Esophagus squamous epithelium (tissue), 5 donors: ENCODE measurements at places on chromosomes 5 and 9.

DNA sequence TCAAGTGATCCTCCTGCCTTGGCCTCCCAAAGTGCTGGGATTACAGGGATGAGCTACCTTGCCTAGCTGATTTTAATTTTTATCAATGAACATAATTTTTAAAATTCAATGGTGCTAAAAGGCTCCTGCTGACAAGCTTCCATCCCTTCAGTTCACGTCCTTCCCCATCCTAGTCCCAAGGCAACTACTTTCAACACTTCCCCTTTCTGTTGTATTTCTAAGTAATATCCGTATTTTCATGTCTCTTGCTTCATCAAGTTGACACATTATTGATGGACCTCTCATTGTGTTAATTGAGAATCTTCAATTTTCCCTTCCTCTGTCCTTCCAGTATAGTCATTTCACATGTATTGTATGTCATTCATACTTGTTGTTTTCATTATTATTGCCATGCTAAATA, 93.8 kb upstream of the RASGRF2 start:
- DNase-seq = no peak

DNA sequence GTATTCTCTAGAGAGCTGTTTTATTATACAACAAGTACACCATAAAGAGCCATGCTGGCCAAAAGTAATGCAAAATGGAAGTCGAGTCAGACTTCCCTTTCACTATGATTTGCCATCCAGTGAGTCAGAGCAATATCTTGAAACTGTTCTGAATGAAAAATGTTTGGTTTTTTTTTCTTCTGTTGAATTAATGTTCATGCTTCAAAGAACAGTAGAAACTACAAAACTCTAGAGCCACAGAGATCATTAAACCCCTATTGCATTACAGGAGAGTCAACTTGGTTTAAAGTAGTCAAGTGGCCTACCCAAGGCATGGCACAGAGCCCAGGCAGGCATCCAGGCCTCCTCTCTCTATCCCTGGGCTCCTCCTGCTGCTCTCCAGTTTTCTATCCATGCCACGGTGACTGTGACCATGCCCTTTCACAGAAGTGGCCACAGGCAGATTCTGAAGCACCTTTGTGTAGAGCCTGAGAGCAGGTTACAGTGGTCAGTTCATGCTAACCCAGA, 358.9 kb downstream of the DEPDC1B start:
- no peak for DNase-seq

DNA sequence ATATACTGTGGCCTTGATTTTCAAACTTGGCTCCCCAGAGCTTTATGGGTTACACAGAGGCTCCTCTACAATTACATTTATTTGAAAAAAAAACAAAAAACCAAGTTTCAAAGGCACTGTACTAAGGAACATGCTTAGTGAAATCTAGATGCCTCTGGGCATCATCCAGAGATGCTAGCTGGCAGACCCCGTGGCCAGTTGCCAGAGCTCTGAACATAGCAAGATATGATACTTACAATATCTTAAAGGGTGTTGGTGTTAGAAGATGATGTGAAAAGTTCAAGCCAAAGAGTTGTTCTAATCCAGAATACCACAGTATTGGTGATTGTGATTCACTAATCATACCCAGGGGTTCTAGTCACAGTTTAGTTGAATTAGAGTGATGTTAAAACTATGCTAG, 87.8 kb downstream of the JAK2 start:
- DNase-seq = no peak

GRCh38 chr5:111697881-111698757, 58.9 kb downstream of the NREP start:
- no peak for DNase-seq

- no peak for DNase-seq
Observed at GRCh38 chr9:123470991-123471770, 115.2 kb downstream of the CRB2 start.

DNA sequence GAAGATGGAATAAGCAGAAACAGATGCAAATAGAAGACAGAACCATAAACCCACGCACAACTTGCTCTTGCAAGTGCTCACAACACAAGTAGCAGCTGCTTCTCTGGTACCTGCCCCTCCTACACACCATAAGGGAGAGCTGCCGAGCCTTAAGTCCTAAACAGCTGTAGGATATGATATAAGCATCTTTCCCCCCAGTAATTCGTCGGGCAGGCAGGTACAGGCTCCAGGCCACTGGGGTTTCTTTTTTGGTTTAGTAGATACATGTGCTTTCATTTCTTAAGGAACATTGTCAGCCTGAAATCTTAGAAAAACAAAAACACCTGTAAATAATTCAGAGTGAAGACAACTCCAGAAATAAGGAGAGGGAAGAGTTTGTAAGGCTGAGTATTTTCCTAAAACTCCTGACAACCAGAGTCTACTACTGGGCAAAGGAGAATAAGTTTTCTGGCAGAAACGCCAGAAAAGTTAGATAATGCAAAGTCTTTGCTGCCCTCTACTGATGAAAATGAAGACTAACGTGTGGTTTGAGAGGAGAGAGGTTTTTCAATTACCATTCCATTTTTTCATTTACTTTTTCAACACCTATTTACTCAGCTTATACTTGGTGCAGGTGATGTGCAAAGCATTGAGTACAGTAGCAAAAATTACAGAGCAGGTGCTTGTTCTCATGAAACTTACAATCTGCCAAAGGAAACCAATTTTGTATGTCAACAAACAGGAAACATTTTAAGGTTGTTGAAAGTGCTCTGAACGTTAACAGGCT, 20.1 kb upstream of the TCERG1 start:
- DNase-seq = no peak

DNA sequence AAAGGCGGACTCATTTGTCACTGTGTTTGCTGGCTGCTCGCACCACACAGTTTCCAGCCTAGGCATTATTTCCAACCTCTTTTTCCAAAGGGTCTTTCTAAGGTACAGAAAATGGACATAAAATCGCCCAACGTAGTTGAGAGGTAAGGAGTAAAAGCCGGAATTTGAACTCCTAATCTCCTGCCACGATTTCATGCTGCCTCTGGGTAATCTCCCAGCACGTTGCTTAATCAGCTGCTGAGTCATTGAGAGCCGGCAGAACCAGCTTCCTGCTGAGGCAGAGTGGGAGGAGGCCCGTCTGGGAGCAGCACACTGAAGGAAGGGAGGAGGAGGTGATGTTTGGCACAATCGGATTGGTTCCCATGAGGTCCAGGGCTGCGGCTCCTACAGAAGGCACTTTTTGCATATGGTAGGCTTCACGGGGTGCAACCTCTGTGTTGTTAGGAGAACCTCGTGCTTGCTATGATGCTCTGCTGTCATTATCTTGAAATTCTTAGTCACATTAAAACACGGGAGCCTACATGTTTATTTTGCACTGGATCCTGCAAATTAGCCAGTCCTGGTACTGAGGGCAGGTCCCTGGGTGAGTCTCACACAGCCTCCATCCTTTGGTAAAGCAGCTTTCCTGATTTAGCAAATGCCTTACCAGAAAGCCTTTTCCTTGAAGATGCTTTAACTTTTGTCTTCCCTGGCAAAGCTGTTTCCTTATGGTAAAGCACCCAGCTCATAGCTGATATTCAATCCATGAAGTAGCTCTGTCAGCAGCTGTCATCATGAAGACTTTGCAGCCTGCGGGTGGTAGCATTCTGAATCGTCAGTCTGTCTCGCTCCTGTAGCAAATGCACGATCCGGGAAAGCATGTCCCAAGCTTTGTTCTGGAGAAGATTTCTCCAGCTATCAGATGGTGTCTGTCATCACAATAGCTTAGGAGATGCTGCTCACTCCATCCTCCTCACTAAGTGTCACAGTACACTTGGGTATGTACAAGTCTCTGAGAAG, 191.6 kb upstream of the MSX2 start:
- DNase-seq = no peak

DNA sequence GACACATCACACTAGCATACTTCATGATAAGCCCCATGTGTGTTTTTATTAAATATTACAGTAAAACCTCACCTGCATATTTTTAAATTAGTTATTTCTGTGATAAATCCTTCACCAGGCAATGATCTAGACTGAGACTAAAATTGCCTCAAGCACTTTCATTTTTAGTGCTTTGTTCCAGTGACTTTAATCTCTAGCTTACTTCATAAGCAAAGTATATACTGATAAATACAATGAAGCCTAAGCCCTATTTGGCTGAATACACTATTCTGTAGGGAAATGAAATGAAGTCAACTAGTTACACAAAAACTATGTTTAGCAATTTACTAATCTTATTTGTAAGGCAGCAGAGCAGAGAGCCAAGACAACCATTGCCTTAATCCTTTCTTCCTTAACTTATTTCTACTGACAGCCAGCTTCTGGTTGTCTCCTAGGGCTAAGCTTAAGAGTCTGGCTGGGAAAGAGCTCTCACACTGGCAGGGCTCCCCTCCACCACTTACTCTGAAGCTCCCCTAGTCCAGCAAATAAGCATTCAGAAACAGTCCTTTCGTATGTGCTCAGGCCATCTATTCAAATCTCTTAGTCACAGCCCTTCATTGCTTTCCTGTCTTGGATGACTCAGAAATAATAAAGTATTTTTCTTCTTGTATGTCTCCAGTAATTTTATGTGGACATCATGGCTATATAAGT, 31.4 kb upstream of the MTAP start:
- no peak for DNase-seq

GRCh38 chr5:88736494-88736893, 146.5 kb downstream of the MEF2C start:
- DNase-seq = no peak

DNA sequence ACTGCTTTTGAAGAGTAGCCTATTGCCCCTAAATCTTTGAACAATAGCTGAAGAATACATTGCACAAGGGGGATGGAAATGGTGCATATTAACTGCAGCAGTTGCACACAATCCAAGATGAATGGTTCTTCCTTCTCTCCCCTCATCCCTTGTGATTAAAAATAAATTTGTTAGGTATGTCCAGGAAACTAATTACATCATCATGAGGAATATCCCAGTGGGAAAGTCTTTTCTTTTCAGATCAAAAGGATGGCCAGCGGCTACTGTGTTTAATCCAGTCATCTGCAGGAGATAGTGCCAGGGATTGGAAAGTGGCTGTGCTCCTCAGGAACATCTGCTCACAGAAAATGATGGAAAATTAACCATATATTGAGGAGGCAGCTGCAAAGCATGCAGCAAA, 508.4 kb upstream of the SEMA6A start:
- no peak for DNase-seq

GRCh38 chr5:130337179-130337888, 433.1 kb downstream of the CHSY3 start:
- no peak for DNase-seq

GRCh38 chr5:79517601-79518000, 3.7 kb upstream of the HOMER1 start:
- no peak for DNase-seq

DNA sequence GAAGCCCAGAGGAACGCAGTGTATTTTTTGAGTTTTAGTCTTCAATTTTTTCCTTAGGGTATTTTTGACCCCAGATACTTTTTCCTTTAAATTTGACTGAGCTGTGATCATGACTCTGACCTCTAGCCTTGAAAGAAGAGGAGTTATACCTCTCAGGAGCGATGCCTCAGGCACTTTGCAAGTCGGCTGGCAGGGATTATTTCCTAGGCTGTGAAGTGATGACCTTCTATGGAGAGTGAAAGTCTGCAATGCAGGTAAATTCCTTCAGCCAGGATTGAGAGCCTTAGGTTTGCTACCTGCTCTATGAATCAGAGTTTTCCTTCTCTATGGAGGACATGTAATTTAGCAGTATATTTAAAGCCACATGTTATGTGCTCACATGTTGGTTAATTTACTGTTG, 10.8 kb upstream of the NUDT12 start:
- DNase-seq = no peak

- DNase-seq = no peak
Observed at GRCh38 chr9:135971892-135972291, 10.7 kb upstream of the UBAC1 start.

GRCh38 chr5:115767424-115767823, 49.0 kb downstream of the CDO1 start:
- no peak for DNase-seq

DNA sequence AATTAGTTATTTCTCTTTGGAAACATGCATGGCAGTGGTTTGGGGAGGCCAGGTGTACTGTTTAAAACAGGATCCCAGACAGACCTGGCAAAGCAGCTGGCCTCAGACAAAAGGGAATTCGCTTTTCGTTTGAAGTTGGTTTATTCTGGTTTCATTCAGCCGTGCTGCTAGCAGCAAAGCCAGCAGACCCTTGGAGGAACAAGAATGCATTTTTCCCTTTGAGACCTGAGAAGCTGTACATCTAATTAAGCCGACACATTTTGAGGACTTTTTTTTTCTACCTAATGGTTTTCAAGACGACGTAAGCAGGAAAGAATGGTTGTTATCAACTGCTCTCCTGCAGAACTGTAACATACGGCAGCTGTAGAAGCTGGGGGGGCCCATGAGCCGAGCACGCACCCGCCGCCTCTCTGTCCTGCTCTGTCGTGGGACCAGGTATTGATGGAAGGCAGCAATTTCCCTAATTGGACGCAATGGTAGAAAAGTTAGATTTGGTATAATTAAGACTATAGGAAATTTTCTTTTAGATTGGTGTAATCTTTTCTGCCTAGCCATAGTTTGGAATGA, 13.6 kb downstream of the PLEKHG4B start:
- DNase-seq = no peak

DNA sequence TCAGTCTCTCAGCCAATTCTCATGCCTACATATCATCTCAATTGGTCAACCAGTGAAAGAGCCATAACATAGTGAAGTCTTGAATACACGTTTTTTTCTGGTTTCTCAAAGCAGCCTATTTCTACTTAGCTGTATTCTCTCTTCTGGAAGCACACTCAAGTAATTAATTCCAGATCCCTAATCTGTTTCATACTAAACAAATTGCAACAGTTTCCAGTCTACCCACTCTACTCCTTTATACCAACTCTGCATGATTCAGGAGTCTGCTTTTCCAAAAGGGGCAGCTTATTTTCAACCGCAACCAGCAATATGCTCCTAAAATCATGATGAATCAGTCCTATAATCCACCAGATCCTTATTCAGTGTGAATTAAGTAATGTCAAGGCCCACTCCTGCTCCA, 211.7 kb downstream of the TLE1 start:
- DNase-seq = no peak

GRCh38 chr9:3177936-3178335, 334.0 kb upstream of the PUM3 start:
- DNase-seq = no peak

DNA sequence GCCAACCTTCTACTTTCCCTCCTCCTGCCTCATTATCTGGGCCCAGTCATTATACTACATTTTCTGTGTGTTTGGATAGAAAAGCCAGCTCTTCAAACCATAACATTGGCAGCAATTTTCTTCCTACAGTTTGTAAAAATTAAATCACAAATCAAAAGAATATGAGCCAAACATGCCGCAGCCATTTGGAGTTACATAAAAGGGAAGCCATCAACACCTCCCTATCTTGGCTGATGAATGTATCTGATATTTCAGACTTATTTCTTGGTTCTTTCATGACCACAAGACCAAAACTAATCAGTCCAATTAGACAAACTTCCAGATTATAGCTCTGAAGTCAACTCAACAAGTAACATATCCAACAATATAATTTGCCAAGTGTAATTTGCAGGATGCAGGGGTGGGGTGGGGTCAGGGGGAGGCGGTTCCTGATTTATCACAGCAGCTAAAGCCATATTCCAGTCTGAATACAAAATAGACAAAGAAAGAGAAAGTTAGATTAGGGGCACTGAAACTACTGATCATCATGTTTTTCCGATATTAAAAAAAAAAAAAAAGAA, 89.4 kb upstream of the CNTLN start:
- no peak for DNase-seq
